Subcutaneous adipose tissue (tissue), 4 donors: ENCODE measurements at places on chromosomes 6 and 20. TPM values are rescaled to one million over a fixed set of nuclear protein-coding genes. Genes with fewer than 3 reads are reported as not detected.

Gene BPIFB4
- not detected for total RNA-seq

Gene POU5F1
- total RNA-seq = not detected

Gene RAET1L
- total RNA-seq = not detected

Gene SRMS
- total RNA-seq = not detected

Gene FNDC1
- 6.3 TPM for total RNA-seq

Gene TRIM10
- total RNA-seq = not detected

Gene REM1
- total RNA-seq = 3.5 TPM

Gene CTAGE9
- not detected for total RNA-seq

Gene TMEM244
- not detected for total RNA-seq

Gene DOK5
- 0.94 TPM for total RNA-seq

Gene LY6G6D
- total RNA-seq = not detected

Gene FERMT1
- total RNA-seq = 0.22 TPM

Gene SIRPA
- 53.7 TPM for total RNA-seq

Gene RAET1E
- 0.94 TPM for total RNA-seq

Gene RSPO3
- total RNA-seq = 10.2 TPM

Gene MEP1A
- 0.65 TPM for total RNA-seq

Gene C20orf144
- total RNA-seq = not detected

Gene PPIL6
- total RNA-seq = 2.6 TPM
